ENCODE measurements at places on chromosomes 1 and 21. TPM values are rescaled to one million over a fixed set of nuclear protein-coding genes. Genes with fewer than 3 reads are reported as not detected.

GRCh38 chr1:58338081-58338480 lies 208.4 kb downstream of the OMA1 start:
- no peak overlapping the region for H3K27ac ChIP-seq
- no peaks in the 10 kb centered on the region for H3K36me3 ChIP-seq
- no peaks in the 10 kb centered on the region for H3K4me1 ChIP-seq

- H3K27ac ChIP-seq = no peak overlapping the region
- H3K4me1 ChIP-seq = no peaks in the 10 kb centered on the region
- DNase-seq = no peak
- H3K4me3 ChIP-seq = no peak overlapping the region
These were observed 16.1 kb downstream of the CCDC18 start for GRCh38 chr1:93196591-93196990.

DNA sequence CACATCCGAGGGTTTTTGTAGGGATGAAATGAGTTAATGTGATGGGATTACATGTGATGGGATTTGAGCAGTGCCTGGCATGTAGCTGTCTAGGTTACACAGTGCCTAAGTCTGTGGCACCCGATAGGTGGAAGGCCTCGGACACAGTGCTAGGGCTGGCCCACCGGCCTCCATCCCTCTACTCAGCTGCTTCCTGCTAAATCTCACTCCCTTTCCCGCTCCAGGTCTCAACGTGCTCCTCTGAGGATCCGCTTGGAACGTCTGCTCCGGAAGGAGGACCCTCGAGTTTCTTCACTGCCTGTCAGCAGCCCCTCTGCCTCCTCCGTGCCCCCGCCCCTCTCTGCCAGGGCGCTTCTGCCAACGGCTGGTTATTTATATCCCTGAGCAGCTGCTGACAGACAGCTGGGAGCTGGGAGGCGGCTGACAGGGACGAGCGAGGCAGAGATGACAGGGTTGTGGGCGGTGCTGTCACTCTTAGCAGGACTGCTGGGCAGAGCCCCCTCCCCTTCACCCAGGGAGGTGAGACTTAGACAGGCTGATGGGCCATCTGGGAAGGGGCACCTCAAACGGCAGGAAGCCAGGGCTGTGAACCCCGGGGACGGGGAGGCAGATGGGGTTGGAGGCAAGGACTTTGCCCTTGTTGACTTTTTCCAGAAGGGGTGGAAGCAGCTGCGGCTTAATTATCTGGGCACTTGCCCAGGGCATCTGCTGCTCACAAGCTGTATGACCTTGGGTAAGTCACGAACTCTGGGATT lies 26.6 kb upstream of the LRRN2 start:
- DNase-seq = no peak
- no peaks in the 10 kb centered on the region for H3K27me3 ChIP-seq
- H3K4me3 ChIP-seq = no peak overlapping the region
- H3K36me3 ChIP-seq = no peaks in the 10 kb centered on the region

DNA sequence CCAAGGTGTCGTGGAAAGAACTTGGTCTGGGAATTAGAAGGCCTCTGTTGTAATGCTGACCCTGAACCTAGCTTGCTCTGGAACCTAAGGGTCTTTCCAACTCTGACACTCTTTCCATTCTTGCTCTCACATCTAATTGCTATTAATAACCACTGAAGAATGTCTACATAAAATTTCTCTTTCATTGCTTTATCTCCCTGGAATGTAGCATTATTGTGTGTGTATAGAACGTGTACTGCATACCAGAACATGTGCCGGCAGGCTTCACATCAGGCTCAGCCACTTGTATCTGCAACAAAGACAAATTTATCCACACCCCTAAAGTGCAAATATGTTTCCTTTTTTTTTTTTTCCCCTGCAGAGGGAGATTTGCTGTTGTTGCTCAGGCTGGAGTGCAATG lies 13.9 kb upstream of the LAX1 start:
- H3K36me3 ChIP-seq = no peaks in the 10 kb centered on the region
- H3K27me3 ChIP-seq = no peaks in the 10 kb centered on the region
- no peak for DNase-seq

- H3K4me1 ChIP-seq = no peaks in the 10 kb centered on the region
- no peak overlapping the region for H3K4me3 ChIP-seq
- DNase-seq = no peak
- H3K27ac ChIP-seq = no peak overlapping the region
These were observed 95.9 kb downstream of the ACTL8 start for GRCh38 chr1:17851056-17851455.

DNA sequence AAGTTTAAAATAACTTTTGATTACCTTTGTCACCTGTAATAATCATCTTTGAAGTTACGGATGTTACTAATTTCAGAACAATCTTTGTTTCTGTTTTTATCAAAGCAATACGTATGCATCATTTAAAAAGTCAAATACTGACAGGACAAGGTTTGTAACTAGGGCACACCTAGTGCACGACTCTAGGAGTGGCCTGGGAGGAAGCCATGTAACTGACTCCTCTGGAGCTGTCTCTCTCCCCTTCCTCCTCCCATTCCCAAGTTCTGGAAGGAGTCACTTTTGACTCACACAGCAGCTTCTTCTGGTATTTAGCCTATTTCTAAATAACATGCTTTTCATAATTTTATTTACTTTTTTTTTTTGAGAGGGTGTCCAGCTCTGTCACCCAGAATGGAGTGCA lies 11.8 kb upstream of the RAP1GAP start:
- H3K27me3 ChIP-seq = no peaks in the 10 kb centered on the region
- H3K27ac ChIP-seq = no peak overlapping the region
- no peaks in the 10 kb centered on the region for H3K36me3 ChIP-seq
- H3K4me3 ChIP-seq = no peak overlapping the region
- peaks cover 10% of the 10 kb centered on the region for H3K4me1 ChIP-seq

DNA sequence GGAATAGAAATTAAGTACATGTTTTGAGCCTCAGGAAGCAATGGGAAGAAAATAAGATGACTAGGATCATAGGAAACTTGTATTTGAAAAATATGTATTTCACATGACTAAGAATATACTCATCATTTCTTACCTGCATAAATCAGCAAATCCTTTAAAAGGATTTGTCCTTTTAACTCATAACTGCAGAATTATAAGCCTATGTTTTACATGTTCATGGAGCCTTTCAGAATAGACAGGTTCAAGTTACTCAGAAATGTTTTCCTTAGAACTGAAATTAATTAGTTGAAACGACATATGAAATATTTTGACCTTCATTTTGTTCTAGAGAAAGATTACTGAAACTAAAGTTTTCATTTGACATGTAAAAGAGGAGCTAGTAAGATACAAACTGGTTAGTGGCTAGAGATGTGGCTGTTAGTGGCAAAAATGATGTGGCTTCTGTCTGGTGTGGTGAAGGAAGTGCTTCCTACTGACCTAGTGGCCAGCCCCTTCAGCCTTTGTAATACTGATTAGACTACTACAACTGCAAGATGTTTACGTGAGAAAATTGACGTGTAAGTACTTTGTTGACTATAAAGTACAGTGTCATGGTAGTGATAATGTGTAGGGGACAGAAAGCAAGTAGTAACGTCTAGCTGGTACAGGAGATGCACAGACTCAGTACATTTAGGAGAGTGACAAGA lies 54.7 kb downstream of the PACC1 start:
- no peaks in the 10 kb centered on the region for H3K36me3 ChIP-seq
- DNase-seq = no peak

- no peaks in the 10 kb centered on the region for H3K27me3 ChIP-seq
- no peak overlapping the region for H3K4me3 ChIP-seq
- peak overlapping the region; percentile 97 for H3K27ac ChIP-seq
- H3K36me3 ChIP-seq = no peaks in the 10 kb centered on the region
These were observed 1.9 kb upstream of the COL6A1 start for GRCh38 chr21:45979651-45980050.

DNA sequence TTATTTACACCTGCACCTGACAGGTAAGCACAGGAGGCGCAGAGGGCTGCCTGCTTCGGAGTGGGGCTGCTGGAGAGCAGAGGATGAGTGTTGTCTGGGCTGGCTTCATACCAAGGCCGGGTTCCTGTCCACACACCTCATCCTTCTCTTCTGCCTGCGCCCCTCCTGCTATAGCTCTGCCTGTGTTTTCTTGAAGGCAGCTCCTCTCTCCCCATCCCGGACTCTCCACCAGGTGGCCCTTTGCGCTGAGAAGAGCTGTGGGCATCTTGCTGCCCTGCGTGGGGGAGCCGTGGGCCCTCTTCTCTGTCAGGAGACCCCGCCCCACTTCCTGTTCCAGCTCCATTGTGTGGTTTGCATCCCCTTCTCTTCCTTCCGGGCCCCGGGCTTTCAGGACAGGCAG lies 35.0 kb downstream of the ARHGEF10L start:
- no peaks in the 10 kb centered on the region for H3K27me3 ChIP-seq
- H3K4me1 ChIP-seq = peaks cover 51% of the 10 kb centered on the region
- H3K4me3 ChIP-seq = no peak overlapping the region
- peak overlapping the region; percentile 98 for H3K27ac ChIP-seq

GRCh38 chr1:109874445-109874844 lies 36.2 kb upstream of the CSF1 start:
- no peak overlapping the region for H3K27ac ChIP-seq
- no peaks in the 10 kb centered on the region for H3K36me3 ChIP-seq
- no peaks in the 10 kb centered on the region for H3K27me3 ChIP-seq
- DNase-seq = no peak
- no peak overlapping the region for H3K4me3 ChIP-seq
- peaks cover 61% of the 10 kb centered on the region for H3K4me1 ChIP-seq

DNA sequence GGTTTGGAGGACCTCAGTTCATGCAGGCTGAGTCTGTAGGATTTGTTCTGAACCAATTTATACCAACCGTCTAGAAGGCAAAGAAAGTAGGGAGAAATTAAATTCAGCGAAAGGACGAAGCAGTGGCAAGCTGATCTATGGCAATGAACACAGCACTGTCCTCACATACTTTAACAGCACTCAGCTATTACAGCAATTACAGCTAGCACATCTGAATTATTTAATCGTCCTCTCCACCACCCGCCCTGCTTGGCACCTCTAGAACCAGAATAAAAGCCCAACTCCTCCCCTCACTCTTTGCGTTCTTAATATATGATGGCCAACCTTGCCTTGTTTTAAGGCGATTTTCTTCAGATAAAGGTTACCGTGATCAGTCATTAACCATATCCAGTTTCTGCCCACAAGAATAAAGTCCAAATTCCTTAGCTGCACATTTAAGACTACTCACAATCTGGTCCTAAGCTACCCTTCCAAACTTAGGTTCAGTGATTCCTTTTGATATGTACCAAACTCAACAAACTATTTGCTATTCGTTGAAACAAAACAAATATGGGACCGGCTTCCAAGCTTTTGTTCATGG lies 169.4 kb upstream of the ESRRG start:
- H3K4me3 ChIP-seq = no peak overlapping the region
- no peaks in the 10 kb centered on the region for H3K4me1 ChIP-seq
- DNase-seq = no peak
- H3K27me3 ChIP-seq = no peaks in the 10 kb centered on the region
- H3K36me3 ChIP-seq = no peaks in the 10 kb centered on the region

DNA sequence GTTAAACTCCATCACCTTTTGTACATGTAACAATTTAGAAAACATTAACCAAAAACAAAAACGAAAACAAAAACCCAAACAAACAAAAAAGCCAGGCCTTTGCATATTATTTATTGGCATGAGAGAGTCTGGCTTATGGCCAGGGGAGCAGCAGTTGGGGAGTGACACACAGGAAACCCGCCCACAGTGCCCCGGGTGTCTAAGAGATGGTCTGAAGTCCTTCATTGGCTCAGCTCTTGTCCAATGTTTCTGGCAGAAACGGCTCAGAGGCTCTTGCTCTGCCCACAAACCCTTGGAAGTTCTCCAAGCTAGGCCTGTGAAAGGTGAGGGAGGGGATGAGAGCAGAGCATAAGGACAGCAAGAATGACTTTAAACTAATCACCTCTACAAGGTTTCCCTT lies 131.5 kb downstream of the CNIH3 start:
- no peaks in the 10 kb centered on the region for H3K36me3 ChIP-seq
- no peaks in the 10 kb centered on the region for H3K4me1 ChIP-seq
- H3K27ac ChIP-seq = no peak overlapping the region
- no peaks in the 10 kb centered on the region for H3K27me3 ChIP-seq

DNA sequence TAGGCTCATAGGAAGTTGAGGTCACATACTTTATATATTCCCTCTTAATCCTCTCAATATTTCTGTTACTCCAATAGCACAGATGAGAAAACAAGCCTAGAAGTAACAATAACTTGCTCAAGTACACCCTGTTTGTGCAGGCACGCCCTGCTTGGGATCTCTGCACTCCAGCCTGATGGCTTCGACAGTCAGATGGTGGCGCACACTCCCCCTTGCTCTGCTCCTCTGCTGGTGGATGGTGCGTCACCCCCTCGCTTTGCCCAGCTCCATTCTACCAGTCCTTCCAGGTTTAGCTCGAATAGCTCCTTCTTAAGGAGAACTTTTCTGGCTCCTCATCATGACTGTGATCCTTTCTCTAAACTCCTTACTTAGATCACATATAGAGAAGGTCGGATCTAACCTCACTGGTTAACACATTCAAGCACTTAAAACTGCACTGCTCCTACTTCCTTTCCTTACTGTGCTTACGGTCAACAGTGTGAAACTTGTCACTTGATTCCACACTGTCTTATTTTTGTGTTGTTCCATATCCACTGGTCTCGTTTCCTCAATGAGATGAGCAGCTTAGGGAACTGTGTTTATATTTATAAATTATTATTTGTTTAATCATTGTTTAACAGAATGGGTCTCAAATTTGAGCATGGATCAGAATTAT lies 3.0 kb downstream of the TSPAN2 start:
- no peak for DNase-seq
- H3K4me1 ChIP-seq = peaks cover 23% of the 10 kb centered on the region
- H3K27me3 ChIP-seq = no peaks in the 10 kb centered on the region

GRCh38 chr1:10338047-10338446 lies 60.8 kb upstream of the PGD start:
- no peak for DNase-seq
- no peak overlapping the region for H3K27ac ChIP-seq
- H3K27me3 ChIP-seq = no peaks in the 10 kb centered on the region
- H3K36me3 ChIP-seq = no peaks in the 10 kb centered on the region
- H3K4me1 ChIP-seq = no peaks in the 10 kb centered on the region
- H3K4me3 ChIP-seq = no peak overlapping the region

GRCh38 chr1:38587766-38588165 lies 271.8 kb downstream of the RRAGC start:
- H3K27ac ChIP-seq = no peak overlapping the region
- H3K27me3 ChIP-seq = no peaks in the 10 kb centered on the region
- H3K4me3 ChIP-seq = no peak overlapping the region
- no peaks in the 10 kb centered on the region for H3K4me1 ChIP-seq
- no peaks in the 10 kb centered on the region for H3K36me3 ChIP-seq

- no peaks in the 10 kb centered on the region for H3K27me3 ChIP-seq
- no peak for DNase-seq
- H3K27ac ChIP-seq = no peak overlapping the region
- H3K4me3 ChIP-seq = no peak overlapping the region
These were observed 18.1 kb upstream of the POFUT2 start for GRCh38 chr21:45305836-45306235.

- peak overlapping the region; percentile 36 for H3K4me3 ChIP-seq
- H3K27me3 ChIP-seq = no peaks in the 10 kb centered on the region
- H3K4me1 ChIP-seq = peaks cover 64% of the 10 kb centered on the region
- H3K27ac ChIP-seq = peak overlapping the region; percentile 98
- peaks cover 3% of the 10 kb centered on the region for H3K36me3 ChIP-seq
These were observed 4.1 kb downstream of the ZC3H12A start for GRCh38 chr1:37478451-37478881.

- DNase-seq = no peak
- H3K27ac ChIP-seq = no peak overlapping the region
These were observed 46.9 kb upstream of the TMEM51 start for GRCh38 chr1:15106608-15107007.

- no peak overlapping the region for H3K4me3 ChIP-seq
- H3K27me3 ChIP-seq = no peaks in the 10 kb centered on the region
- no peak for DNase-seq
These were observed 254.3 kb upstream of the DAB1 start for GRCh38 chr1:57678138-57678537.

Gene SERTAD4
- 2.7 TPM for total RNA-seq

Gene OVAAL
- not detected for total RNA-seq

Gene TDRD5
- total RNA-seq = not detected

Gene ECM1
- total RNA-seq = 130 TPM

Gene KRTAP12-2
- total RNA-seq = not detected

Gene EFNA1
- total RNA-seq = 57.9 TPM

Gene AMY1A
- not detected for total RNA-seq
